ENCODE measurements at places on chromosomes 4 and X.

GRCh38 chrX:64204701-64205440 lies 637 bp downstream of the AMER1 start:
- peak; percentile 64 for DNase-seq

DNA sequence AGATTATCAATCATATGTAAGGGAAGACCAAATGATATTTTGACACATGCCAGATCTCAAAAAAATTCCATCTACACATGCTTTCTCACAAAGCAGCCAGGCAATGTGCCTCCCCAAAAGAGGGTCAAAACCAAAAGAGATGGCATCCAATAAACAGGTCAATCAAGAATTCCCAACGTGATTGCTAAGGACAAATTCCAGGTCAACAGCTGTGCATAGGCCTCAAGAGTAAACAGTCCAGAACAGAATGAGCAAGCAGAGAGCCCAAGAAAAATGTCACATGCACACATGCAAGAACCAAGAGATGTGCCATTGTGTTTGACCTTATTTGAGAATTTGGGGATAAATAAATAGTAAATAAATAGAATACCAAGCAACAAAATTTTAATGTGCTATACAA lies 136.7 kb downstream of the APBB2 start:
- no peak for DNase-seq

DNA sequence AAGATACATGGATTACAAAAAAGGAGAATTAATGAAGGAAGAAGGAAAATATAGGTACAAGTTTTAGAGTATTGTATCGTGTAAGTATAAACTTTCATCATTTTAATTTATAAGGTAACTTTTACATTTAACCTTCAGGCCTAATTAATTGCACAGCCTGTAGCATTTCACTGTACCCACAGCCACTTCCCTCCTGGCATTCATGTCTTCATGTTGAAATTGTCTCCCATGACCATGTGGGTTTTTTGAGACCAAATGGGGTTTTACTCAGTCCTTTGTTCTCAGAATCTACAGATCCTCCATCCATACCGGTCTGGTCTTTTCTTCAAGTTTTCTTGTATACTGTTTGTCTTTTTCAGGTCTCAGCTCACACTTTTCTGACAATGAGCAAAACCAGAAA lies 194.3 kb upstream of the CLNK start:
- DNase-seq = no peak

DNA sequence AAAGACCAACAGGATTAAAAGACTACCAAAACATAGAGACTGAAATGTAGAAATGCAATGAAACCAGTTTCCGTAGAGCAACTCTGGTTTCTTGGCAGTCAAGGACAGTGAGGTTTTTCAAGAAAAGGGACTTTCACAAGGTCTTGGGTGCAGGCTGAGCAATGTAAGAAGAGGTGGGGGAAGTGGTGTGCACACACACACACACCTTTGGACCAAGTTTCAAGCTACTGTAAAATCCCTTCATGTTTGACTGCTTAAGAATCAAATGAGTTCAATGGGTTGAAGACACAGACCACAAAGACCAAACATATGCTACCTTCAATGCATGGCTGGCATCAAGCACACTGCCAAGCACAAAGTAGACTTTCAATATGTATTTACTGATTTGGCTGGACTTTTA lies 17.8 kb upstream of the MCF2 start:
- DNase-seq = no peak

DNA sequence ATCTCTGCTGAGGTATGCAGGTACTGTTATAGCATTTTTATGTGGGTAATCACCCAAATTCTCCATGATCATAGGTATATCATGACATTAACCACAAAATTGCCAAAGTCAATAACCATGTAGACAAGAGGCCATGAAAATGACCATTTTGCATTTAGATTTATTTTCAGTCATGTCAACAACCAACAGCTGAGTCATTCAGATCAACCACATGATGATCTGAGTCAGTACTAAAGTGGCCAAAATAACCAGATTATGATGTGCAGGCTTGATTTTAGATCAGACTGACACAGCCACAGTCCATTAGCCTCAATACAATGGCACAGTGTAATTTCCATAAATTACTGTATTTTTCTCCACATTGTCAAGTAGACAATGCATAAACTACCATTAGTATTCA lies 240.5 kb downstream of the GRIA3 start:
- no peak for DNase-seq

DNA sequence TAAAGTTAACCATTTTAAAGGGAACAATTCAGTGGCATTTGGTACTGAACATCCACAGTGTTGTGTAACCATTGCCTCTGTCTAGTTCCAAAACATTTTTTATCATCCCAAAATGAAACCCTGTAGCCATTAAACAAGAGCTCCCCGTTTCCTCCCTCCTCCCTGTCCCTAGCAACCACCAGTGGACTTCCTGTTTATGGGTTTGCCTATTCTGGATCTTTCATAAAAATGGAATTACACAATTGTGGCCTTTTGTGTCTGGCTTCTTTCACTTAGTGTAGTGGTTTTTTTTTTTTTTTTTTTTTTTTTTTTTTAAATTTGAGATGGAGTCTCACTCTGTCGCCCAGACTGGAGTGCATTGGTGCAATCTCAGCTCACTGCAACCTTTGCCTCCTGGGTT lies 11.6 kb downstream of the RBMX2 start:
- DNase-seq = no peak

GRCh38 chrX:15973299-15973698 lies 118.7 kb upstream of the AP1S2 start:
- DNase-seq = peak; percentile 11

DNA sequence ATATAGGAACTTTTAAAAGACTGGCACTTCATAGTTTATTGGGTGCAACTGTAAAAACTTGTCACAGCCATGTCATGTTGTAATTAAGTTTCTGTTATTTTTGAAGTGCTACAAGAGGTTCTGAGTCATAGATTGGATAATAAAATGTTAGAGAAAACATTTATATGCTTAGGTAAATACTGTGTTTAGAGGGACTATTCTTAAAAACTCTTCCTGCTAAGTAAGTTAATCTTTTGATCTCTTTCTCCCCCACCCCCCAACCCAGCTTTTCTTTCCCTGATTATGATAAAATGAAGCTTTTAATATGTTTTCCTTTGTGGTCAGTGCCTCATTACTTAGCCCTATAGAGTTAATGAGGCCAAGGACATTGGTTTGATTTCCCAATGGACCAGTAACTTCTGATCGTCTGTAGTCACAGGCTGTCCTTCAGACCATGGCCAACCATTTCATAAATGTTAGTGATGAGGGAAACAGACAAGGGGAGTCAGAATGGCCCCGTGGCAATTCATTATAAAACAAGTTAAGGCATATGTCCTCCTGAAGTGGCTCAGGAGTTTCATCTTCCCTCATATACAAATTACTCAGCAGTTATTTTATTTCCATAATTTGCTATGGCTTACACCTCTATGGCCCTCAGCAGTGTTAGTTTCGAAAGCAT lies 3.9 kb upstream of the PDLIM5 start:
- no peak for DNase-seq

GRCh38 chrX:150531467-150531866 lies 37.0 kb upstream of the MTM1 start:
- no peak for DNase-seq

DNA sequence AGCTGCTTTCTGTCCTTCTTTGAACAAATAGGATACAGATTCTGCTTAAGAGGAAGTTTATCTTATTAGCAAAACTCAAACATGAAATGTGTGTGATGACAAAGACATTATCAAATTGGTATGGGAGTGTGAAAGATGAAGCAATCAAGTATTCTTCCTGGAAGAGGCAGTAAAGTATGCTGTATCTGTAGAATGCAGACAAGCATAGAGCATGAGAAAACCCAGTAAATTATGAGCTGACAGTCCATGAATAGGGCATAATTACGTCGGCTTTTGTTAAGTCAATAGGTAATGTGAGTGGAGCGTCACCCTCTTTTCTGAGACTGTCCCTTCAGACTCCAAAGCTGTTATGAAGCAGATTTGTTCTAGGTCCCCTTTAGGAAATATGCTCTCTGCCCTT lies 458.6 kb upstream of the NWD2 start:
- DNase-seq = no peak

Data from iPS-NIHi11 (cell line).